ENCODE measurements at places on chromosomes 7 and 10. TPM values are rescaled to one million over a fixed set of nuclear protein-coding genes. Genes with fewer than 3 reads are reported as not detected.

- DNase-seq: no peak
These were observed 13.3 kb downstream of the ZCCHC24 start for GRCh38 chr10:79431891-79432831.

DNA sequence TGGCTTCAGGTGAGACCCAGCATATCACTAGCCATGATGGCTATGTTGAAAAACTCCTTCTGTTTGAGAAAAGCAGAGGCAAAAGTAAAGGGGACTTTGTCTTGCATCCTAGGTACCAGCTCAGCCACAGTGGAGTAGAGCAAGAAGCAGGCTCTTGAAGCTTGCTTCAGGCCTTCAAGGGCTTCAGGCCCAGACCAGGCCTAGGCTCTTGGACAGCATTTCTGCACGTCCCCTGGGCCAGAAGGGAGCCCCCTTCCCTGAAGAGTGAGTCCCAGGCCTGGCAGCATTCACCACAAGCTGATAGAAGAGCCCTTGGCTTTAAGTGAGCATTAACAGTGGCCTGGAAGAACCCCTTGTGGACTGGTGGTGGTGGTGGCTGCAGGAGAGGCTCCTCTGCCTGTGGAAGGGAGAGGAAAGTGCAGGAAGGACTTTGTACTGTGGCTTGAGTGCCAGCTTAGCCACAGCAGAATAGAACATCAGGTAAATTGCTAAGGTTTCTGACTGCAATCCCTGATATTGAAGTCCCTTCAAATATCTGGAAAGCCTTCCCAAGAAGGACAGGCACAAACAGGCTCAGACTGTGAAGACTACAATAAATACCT, 28.1 kb upstream of the FAM171A1 start:
- no peak for DNase-seq

EEPD1 gene
- total RNA-seq: 11.3 TPM

GRCh38 chr7:94882891-94883290, 24.5 kb upstream of the PPP1R9A start:
- DNase-seq: no peak

GRCh38 chr7:155296788-155297516, 726 bp upstream of the INSIG1 start:
- peak; percentile 88 for DNase-seq

GRCh38 chr10:123252779-123253178, 98.6 kb downstream of the BUB3 start:
- no peak for DNase-seq

DNA sequence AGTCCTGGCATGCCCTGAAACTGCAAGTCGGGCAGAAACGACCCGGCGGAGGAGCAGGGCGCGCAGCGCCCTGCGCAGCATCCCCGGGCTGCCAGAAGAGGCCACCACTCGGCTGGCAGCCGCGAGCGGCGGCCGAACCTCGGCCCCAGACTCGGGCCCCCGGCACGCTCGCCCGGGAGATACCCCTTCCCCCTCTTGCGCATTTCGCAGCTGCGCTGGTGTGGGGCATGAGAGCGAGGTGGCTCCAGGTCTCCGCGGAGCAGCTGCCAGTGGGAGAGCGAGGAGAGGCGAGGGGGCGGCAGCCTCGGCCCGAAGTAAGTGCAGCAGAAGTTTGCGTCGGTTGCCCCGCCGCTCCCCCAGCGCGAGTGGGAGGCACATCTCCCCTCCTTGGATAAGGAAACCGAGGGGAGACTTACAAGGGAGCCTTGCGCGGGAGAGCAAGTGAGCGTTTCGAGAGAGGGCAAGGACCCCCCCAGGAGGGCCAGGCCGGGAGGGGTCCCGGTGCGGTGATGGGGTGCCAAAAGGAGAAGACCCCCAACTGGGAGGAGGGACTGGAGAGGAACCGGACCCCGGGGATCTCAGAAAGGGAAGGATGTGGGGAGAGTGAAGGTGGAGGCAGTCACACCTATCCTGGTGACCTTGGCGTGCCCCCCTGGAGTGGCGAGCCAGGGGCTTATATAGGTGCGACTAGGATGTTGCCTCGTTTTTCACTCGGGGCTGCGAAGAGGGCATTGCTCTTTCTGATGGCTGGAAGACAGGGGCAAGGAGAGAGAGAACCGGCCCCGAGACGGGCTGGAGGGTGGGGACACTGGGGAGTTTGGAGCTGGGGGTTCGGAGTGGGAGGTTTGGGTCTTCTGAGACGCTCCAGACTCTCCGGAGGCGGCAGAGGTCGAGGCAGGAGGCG, 256.3 kb downstream of the OTUD1 start:
- DNase-seq: no peak

DNA sequence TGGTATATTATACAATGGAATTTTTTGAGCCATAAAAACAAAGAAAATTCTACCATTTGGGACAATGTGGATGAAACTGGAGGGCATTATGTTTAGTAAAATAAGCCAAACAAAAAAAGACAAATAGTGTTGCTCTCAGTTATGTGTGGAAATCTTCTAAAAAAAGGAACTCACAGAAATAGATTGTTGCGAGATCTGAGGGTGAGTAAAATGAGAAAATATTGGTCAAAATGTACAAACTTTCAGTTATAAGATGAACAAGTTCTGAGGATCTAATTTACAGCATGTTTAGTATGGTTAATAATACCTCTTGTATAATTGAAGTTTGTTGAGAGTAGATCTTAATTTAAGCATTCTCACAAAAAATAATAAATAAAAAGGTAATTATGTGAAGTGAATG, 291.2 kb downstream of the KIF20B start:
- DNase-seq: no peak

CPVL gene
- total RNA-seq: 88.3 TPM

GRCh38 chr10:12755075-12755474, 246.4 kb downstream of the CCDC3 start:
- no peak for DNase-seq

DNA sequence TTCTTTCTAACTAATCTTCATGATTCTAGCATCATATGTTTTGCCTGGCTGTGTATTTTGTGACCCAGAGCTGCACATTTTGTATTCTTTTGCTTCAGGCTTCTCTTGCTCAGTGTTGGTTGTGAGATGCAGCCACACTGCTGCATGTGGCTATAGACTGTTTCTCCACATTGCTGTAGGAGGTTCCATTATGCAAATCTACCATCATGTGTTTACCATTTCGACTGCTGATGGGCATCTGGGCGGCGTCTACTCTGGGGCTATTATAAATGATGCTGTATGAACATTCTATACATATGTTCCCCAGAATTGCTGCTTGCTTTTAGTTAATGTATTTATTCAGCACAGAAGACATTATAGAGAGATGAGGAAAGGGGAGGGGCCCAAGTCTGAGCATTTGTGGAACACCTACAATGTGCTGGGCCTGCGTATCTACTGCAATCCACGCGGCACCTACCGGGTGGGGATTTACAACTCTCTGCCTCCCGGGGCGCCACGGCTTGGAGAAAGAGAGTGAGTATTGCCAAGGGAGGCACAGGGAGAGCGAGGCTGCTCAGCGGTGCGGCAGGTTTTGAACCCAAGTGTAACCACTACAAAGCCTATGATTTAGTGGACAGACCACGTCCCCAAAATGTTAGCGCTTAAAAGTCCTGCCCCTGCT, 172.5 kb downstream of the PRKAG2 start:
- no peak for DNase-seq

GRCh38 chr7:123583821-123584220, 17.8 kb upstream of the ASB15 start:
- DNase-seq: no peak

TAS2R5 gene
- 2.4 TPM for total RNA-seq

GRCh38 chr7:13115157-13115772, 427.8 kb downstream of the ARL4A start:
- DNase-seq: no peak

CYP2W1 gene
- not detected for total RNA-seq

WBP1L gene
- total RNA-seq: 20.5 TPM

DNA sequence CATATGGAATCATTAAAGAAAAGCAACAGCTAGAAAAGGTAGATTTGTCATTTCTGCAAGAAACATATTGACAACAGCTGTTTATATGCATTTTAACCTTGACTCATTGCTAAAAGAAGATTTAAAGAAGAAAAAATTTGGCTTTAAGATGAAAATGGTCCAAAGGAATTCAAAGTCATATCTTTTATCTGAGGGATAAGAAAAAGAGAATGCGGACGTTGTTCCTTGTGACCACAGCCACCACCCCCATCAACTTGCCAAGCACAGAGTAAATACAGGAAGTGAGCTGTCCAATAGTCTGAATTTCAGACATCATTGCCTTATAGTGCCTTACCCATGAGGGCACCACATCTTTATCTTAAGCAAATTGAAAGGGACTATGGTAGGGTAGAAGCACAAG, 7.3 kb upstream of the CRPPA start:
- DNase-seq: no peak

IKZF1 gene
- 536 TPM for total RNA-seq

GRCh38 chr7:124411796-124412195, 353.8 kb downstream of the GPR37 start:
- DNase-seq: no peak

DNA sequence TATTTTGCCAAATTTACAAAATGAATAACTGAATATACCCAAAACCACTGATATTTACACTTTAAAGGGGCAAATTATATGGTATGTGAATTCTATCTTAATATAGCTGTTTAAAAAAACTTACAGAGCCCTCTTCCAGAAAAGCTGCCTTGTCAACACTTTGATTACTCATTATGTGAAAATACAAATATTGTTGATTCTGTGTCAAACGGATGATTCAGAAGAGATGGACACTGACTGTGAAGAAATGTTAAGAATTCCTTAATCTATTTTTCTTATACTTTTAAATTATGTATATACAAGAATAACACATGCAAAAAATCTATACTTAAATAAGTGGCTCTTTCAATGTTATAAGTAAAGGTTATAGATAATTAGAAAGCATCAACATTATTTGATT, 41.5 kb downstream of the SMURF1 start:
- DNase-seq: no peak

DNA sequence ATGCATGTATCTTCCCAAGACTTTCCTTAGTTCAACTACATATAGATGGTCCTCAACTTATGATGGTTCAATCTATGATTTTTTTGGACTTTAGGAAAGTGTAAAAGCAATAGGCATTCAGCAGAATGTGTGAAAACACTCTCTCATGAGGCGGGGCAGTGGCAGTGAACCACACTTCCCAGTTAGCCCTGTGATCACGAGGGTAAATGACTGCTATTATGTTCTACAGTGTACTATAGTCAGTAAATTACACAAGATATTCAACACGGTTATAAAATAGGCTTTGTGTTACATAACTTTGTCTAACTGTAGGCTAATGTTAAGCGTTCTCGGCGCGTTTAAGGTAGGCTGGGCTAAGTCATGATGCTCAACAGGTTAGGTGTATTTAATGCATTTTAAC, 169.3 kb downstream of the AMPH start:
- DNase-seq: no peak

GRCh38 chr10:71421075-71421434, 24.3 kb downstream of the CDH23 start:
- no peak for DNase-seq

DNA sequence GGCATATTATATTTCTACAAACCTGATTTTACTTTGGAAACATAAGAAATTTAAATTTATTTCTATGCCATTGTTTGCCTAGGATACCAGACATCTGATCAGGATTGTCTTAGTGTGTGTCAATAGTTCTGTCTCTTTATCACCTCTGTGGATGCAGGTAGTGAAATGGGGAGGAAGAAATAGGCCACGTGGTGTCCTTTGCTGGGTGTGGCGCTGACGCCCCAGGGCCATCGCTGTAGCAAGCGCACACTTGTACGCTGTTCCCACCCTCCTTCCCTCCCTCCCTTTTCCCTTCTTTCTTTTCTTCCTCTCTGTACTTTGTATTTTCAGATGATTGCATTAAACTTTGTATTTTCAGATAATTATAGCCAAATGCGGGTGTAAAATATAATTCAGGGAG, 5.0 kb downstream of the DOCK1 start:
- DNase-seq: no peak

GRCh38 chr7:86929293-86930109, 130.0 kb downstream of the ELAPOR2 start:
- DNase-seq: no peak

DNA sequence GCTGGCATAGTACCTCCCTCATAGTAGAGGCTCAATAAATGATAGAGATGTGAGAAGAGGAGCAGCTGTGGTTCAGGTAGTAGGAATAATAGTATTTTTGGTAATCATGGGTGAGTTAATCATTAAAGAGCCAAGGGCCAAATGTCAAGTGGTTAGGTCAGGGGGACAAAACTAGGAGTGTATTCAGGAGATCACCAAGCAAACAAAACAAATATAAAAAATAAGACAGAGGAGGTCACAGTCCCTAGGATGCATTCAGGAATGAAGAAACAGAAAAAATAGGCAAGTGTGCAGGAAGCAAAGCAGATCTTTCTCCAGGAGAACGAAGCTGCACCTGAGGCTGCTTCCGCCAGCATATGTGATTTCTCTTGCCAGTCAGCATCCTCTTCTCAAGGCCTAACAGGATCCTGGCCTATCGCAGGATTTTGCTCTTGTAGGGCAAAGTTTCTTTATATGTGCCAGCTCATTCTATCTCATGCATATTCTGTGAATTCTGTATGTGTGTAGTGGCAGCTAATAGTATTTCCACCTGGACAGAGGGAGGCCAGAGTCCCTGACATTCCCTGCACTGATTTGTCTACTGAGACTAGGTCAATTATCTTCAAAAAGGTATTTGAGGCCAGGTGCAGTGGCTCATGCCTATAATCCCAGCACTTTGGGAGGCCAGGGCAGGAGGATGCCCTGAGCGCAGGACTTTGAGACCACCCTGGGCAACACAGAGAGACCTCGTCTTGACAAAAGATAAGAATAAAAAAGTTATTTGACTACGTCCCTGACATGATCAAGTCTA, 82.7 kb downstream of the AKR1D1 start:
- DNase-seq: no peak

C10orf88 gene
- 14.4 TPM for total RNA-seq

GRCh38 chr7:45863715-45864114, 9.2 kb downstream of the CCDC201 start:
- DNase-seq: no peak

- DNase-seq: no peak
These were observed 71.4 kb upstream of the NFKB2 start for GRCh38 chr10:102324061-102324460.

DNA sequence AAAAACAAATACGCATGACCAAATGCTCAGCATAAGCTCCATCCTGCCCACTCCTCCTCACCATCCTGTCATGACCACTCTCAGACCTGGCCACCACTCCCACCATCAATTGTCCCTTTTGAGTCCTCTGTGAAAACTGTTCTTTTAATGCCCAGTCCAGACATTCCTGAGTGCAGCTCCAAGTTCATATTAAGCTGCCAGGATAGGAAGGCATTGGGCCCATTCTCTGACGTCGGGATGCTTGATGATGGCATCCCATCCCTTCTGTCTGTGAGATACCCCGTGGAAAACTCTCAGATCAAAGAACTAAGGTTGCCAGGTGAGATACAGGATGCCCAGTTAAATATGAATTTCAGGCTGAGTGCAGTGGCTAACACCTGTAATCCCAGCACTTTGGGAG, 89.9 kb upstream of the KIF5B start:
- DNase-seq: no peak

- no peak for DNase-seq
These were observed 89.8 kb downstream of the PRTFDC1 start for GRCh38 chr10:24862589-24862988.

GRCh38 chr10:17138460-17139042, 8.9 kb upstream of the CUBN start:
- DNase-seq: no peak

AKR1C1 gene
- 3.4 TPM for total RNA-seq
